Activated naive CD4-positive, alpha-beta T cell treated with anti-CD3 and anti-CD28 coated beads, Interleukin-2, amount 50 U/mL, for 16 hours (primary cell): ENCODE measurements at places on chromosomes 1 and 21.
A peak's percentile ranks its signal among the peaks of the same experiment; 100 is the strongest.

DNA sequence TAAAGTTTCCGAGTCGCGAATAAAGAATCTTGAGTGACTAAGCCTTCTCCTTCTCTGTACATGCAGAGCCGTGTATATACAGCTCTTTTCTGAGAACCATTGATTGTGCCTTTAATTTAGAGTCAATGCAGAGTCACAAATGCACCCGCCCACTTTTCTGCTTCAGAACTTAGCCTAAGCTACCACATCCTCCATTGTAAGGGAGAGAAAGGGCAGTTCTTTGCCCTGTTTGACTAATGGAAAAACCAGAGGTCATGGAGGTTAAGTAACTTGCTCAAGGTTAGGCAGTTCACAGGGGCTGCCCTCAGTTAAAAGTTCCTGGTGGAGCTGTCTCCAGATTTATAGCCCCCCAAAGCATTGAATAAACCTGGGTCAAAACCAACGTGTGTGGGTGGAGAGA, 139.6 kb downstream of the TOMM20 start:
- no peak for DNase-seq

DNA sequence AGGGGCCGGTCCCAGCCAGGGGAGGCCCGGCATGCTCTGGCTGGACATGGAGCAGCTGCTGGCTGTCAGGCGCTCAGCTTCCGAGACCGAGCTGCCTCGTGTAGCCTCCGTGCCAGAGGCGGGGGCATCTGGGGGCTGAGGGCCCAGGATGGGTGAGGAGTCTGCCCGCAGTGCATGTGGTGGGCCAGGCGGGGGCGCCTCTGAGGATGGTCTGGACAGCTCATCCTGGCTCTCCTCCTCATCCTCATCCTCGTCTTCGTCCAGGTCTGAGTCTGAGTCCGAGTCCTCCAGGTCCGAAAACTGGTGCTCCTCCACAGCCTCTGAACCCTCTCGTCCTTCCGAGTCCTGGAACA, 28.9 kb upstream of the EDN2 start:
- no peak for DNase-seq

DNA sequence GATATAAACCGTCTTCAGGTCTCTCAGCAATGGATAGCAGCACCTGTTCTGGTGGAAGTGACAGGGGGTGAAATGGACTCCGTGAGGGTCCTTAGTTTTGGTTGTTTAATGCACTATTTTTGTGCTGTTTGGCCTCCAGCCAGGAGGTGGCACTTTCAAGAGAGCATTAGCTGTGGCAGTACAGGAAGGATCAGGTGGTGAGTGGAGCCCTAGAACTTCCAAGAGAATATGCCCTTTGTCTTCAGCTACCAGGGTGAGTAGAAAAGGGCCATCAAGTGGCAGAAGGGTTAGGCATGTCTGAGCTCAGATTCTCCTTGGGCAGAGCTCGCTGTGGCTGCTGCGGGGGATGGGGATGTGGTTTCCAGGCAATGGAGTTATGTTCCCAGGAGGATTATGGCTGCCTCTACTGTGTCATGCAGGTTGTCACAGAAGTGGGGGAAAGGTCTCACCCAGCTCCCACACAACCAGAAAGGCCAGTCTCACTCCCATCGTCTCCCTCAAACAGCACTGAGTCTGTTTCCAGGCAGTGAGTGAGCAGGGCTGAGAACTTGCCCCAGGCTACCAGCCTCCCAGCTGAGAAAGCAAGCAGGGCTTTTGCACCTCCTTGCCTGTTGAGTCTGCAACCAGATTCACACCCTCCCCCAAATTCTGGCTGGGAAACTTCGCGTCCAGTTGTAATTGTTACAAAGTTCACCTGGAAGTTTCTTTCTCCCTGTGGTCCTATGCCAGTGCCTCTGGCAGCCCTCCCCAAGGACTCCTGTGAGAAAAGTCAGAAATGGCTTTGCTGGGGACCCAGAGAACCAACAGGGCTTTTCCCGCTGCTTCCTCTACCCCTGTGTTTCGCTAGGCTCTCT, 39.1 kb upstream of the TTLL7 start:
- no peak for DNase-seq

- DNase-seq: no peak
These were observed 14.7 kb downstream of the CSF1 start for GRCh38 chr1:109925159-109925990.

DNA sequence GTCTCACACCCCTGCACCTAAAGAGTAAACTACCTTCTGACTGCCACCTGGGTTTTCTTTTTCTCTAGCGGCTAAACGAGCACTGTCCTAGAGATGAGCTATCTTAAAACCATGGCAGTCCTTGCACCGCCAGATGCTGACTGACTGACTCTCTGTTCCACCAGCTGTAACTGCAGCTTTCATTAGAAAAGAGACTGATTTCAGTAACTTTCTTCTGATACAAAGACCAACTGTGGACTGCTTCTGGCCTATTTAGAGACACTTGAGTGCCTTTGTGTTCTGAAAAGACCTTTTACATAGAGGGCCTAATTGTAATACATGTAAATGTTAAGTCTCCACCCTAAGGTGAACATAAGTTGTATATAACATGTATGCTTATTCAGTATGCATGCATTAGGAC, 152.5 kb downstream of the DISC1 start:
- no peak for DNase-seq

DNA sequence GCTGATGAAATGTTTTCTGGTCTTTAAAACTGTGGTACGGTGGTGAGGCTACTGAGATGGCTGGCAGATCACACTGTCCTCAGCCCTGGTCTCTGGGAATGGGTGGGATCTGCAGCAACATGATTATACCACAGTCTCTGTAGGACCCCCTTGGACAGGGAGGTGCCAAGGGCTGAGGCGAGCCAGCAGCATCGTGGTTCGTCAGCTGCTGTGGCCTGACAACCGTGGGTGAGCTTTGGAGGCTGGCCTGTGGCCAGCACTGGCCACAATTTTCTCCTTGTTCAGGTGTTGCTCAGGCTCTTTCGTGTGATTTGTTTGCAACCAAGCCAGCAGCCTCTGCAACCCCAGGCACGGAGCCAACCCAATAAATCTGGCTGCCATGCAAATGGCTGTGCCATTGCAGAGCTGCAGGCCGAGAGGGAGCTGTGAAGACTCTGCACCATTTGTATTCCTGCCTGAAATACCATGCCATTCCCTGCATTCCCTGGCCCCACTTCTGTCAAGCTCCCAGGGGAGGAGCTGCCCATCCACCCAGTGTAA, 70.9 kb downstream of the PCP4 start:
- no peak for DNase-seq

DNA sequence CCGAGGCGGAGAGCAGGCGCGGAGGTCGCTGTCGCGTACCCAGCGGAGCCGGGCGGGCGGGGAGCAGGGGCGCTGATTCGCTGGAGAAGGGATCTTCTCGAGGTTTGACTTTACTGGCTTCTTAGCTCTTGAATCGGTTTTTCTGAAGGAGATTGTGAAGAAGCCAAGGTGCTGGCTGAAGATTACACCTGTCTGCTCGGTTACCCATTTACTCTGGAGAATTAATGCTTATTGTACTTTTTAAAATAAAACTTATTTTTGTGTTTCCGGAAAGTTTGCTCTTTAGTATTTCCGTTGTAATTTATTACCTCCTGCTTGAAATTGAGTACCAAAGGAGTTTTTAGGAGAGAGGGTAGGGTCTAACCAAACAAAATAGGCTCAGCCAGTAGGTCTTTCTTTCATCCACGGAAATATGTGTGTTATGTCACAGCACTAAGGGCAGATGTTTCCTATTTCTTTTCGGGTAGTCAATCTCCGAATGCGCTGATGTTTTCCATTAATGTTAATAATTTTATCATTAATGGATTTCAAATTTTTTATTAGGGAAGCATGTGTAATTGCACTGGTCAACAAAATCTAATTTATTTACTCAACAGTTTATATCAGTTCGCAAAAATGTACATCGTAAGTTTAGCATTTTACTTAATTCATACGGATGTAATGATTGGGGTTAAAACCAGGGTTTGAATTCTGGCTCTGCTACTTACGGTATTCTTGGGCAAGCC, 510 bp upstream of the GNG5 start:
- DNase-seq: no peak

DNA sequence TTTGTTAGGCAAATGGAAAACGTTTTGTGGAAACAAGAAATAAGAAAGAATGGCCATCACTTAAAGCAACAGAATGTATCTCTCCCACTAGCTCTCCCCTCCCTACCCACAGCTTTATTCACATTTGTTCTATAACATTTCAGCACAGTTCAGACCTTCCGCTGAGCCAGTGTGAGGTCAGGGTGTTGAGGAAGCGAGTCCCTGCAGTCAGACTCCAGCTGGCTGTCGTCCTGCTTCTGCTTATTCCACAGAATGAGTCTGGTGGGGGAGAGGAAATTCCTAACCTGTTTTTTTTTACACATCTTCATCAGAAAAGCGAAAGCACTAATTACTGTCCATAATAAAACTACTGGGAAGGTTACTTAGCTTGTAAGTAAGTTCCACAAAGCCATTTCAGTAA, 39.0 kb downstream of the MRPL39 start:
- DNase-seq: peak; percentile 40

- no peak for DNase-seq
These were observed 89.3 kb downstream of the LAMC2 start for GRCh38 chr1:183275322-183275721.

DNA sequence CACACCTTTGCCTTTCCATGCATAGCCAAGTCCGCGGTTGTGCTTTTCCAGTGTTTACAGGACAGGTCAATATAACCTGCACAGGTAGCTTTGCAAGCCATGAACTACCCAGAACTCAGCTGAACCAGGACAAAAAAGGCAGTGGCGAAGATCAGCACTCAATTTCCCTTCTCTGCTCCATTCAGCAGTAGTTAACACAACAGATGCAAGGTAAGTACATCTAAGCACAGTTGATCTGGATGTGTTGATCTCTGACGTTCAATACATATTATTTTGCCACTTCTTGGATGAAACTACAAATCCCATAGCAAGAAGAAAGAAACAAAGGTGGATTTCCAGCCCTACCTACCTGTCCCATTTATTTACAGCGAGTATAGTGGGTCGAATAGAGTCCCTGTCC, 146.6 kb upstream of the KRTAP19-8 start:
- DNase-seq: no peak

DNA sequence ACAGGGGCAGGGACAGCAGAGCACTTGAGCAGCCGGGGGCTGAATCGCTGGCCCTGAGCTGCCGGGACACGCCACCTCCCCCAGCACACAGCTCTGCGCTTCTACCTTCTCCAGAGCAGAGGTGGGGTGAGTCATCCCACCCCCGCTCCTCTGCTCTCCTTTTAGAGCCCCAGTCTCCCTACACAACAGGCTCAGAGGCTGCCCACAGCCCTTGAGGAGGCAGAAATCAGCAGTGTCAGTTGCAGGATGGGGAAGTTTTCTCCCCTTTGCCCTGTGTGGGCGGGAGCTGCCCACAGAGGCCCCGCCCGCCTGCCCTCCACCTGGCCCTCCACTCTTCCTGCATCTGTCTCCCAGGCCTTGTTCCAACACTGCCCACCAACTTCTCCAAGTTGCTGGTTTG, 94.6 kb downstream of the STUM start:
- DNase-seq: peak; percentile 81

DNA sequence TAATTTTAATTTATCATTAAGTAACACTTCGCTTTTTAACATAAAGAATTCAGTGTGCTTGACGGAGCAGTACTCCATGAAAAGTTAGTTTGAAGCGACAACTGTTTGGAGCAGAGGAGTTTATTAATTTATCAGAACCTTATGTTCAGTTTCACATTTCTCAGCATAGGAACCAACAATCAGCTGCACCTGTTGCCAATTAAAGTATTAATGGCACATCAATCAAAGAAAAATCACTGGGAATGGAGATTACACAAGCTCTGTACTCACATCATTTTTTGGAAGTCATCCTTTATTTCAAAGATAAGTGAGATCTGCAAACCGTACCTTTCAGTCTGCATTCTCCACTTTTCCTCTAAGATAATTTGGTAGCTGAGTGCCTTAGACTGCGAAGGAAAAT, 344.6 kb downstream of the LMO4 start:
- no peak for DNase-seq
